NCI-H187 treated with DMSO at 0.1 percent for 48 hours (cell line): ENCODE measurements at places on chromosomes 6 and 20.

DNA sequence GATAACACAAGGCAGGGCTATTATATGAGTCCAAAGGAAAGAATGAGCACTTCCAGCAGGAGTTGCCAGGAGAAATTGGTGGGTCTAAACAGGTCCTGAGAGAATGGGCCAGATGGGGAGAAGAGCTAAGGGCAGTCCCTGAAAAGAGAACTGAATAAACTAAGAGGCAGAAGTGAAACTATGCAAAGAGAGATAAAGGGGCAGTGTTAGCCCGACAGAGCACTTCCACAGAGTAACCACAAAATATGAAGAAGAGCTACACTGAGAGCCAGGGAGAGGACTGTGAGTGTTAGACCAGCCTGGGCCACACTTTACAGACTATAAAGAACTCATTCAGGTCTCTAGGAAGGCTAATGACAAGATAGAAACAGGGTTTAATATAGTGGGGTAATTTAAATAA is 43.8 kb downstream of the RALGAPA2 start:
- no peak for DNase-seq

DNA sequence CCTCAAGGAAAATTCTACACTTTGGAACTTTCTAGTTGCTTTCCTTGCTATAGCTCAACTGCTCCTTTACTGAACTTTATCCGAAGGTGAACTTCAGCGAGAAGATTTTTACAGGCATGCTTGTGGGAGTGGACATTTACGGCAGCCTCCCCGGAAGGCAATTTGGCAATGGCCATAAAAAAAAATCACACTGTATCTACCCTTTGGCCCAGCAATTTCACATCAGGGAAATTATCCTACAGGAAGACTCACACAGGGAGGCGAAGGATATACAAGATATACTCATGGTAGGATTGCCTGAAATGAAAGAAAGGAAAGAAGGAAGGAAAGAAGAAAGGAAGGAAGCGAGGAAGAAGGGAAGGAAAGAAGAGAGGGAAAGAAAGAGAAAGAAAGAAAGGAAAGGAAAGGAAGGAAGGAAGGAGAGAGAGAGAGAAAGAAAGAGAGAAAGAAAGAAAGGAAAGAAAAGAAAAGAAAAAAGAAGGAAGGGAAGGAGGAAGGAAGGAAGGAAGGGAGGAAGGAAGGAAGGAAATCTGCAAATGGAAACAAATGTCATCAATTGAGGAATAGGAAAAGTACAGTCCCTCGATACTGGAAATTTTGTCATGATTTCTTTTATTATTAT is 25.7 kb downstream of the OVOL2 start:
- no peak for DNase-seq

DNA sequence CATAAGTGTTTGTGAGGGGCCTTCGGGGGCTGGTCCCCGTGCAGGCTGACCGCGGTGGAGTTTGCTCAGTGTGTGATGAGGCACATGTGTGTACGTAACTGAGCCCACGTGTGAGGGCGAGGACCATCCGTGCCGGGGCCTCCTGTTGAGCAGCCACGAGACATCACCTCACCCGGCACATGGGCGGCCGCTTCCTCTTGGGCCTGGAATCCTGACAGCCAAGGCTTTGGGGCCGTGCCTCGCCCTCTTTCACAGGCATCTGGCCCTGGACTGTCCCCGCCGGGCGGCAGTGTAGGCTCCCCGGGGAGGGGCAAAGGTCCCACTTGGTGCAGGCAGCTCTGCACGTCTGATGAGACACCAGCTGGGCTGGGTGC is 202.3 kb downstream of the DLL1 start:
- no peak for DNase-seq

GRCh38 chr6:44522871-44523270 is 135.4 kb downstream of the CDC5L start:
- DNase-seq, result no peak

- no peak for DNase-seq
Measured at GRCh38 chr6:146679386-146679785, 80.6 kb downstream of the ADGB start.

DNA sequence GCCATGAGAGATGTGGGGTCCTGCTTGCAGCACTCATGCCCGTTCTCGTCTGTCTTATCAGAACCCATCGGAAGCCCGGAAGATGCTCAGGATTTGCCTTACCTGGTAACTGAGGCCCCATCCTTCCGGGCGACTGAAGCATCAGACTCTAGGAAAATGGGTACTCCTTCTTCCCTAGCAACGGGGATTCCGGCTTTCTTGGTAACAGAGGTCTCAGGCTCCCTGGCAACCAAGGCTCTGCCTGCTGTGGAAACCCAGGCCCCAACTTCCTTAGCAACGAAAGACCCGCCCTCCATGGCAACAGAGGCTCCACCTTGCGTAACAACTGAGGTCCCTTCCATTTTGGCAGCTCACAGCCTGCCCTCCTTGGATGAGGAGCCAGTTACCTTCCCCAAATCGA is 8.3 kb downstream of the PI16 start:
- DNase-seq, result no peak
